ENCODE measurements at places on chromosomes 4 and X. TPM values are rescaled to one million over a fixed set of nuclear protein-coding genes. Genes with fewer than 3 reads are reported as not detected.

The TMSB15B gene
- 0.33 TPM for total RNA-seq

The FGFR3 gene
- total RNA-seq, result 196 TPM

The MAGEA6 gene
- total RNA-seq, result not detected

The ZMAT1 gene
- 12.5 TPM for total RNA-seq

The PASD1 gene
- not detected for total RNA-seq

DNA sequence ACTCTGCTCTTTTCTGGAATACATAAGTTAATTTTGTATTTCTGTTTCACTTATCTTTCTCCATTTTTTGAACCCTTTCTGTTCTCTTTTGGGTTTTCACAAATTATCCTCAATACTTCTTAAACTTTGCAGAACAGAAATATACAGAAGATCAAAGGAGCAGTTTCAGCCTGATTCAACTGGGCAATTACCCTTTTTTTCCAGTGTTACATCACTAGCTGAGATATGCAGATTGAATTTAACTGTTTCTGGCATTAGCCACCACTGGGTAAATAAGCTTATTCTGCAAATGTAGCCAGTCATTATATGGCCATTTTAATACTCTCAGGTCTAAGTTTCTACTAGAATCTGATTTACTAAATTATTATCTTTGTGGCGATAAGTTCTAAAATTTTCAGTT lies 66.9 kb upstream of the GRID2 start:
- DNase-seq, result no peak

- DNase-seq, result no peak
Measured at GRCh38 chr4:16758816-16759215, 139.6 kb downstream of the LDB2 start.

- DNase-seq, result no peak
Measured at GRCh38 chr4:166839615-166840251, 394.6 kb downstream of the SPOCK3 start.

DNA sequence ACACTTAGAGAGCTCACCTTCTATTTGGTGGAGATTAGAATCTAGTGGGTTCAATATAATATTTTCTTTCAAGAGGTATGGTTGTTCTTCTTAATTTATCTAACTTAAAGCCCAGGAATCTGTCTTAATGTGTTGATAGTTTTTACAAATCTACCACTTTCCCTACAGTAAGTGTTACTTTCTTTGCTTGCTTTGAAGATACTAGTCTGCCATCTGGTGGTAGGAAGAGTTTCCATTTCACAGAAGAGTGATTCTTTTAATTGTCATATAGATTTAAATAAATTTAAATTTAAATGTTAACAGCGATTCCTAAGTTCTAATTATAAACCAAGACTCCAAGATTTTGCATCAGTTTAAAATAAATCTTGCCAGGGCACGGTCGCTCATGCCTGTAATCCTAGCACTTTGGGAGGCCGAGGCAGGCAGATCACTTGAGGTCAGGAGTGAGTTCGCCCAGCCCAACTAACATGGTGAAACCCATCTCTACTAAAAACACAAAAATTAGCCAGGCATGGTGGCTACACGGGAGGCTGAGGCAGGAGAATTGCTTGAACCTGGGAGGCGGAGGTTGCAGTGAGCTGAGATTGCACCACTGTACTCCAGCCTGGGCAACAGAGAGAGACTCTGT lies 43.5 kb downstream of the NUDT9 start:
- DNase-seq, result no peak

- DNase-seq, result no peak
Measured at GRCh38 chrX:101450961-101451360, 34.3 kb upstream of the ARMCX4 start.

- DNase-seq, result peak; percentile 46
Measured at GRCh38 chr4:184475096-184475461, 729 bp upstream of the IRF2 start.

Measured in body of pancreas (tissue), 4 donors.